ENCODE measurements at places on chromosomes 3 and 15.

DNA sequence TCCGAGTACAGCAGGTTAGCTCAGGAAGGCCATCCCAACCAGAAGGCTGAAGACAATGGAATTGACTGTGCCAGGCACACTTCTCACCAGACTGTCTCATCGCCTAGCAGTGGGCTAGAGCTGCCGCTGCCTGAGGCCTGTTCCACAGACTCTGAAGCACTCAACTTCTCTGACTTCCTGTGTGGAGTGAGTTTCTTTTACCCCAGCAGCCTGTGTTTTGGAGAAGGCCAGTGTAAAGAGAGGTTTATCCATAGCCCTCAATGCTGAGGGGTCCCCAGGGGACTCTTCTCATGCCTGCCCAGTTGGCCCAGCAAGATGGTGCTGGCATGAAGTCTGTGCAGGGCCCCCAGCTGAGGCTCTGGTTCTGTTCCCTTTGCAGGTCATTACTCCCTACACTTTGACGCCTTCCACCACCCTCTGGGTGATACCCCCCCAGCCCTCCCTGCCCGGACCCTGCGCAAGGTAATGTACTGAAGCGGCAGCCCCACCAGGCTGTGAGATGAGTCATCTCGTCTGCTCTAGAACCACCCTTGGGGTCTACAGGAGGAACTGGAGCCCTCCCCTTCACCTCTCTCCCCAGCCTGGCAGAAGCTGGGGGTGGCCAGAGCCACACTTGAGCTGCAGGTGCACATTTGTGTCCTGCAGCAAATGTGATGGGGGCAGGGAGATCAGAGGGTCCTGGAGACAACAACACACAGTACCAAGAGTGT lies 5.2 kb upstream of the MANF start:
- no peak for DNase-seq

DNA sequence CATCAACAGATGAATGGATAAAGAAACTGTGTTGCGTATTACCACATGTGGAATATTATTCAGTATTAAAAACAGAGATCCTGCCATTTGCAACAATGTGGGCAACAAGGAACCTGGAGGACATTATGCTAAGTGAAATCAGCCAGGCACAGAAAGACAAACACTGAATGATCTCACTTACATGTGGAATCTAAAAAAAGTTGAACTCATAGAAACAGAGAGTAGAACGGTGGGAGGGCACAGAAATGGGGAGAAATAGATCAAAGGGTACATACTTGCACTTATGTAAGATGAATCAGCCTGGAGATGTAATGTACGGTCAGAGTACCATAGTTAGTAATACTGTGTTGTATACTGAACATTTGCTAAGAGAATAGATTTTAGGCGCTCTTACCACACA lies 29.8 kb upstream of the MUC13 start:
- DNase-seq = no peak

DNA sequence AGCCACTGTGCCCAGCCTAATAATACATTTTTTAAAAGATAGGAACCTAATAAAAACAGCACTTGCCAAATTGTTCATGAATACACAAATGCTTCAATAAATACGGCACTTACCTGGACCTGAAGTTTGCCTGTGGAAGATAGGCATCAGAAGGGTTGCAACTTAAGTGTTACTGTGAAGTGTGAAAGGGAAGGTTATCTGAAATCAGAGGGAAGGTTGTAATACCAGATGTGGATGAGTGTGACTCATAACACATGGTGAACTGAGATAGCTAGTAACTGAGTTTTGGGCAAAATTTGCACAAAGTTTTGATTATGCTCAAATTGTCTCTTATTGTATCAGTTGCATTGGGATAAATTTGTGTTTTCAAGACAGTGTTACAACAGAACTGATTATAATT lies 68.0 kb downstream of the ATP11B start:
- DNase-seq = no peak

DNA sequence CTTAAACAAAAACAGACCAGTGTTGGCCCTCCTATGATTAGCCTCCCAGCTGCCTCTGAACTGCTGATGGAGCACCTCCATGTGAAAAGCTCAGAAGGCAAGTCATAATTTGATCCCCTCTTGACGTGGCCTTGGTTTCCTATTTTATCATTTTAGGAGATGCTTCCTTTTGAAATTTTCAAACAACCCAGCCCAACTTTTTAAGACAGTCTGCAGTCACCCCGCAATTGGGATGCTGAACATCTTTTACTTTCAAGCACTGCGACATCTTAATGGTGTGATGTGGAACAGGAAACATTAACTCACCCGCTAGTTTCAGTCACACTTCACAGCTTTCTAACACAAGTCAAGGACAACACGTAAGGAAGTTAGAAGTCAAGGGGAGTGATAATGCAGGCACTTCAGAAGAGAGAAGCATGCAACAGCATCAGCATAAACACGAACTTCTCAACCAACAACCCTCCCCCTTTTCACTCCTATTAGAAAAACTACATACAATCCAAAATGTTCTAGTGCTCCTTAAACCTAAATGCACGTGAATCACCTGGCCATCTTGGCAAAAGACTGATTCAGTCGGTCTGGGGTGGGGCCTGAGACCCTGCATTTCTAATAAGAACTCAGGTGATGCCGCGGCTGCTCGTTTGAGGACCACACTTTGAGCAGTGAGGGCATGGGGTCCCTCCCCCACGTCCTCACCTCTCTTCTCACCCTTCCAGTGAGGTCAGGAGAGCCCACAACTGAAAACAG lies 161.5 kb downstream of the FOXP1 start:
- no peak for DNase-seq

DNA sequence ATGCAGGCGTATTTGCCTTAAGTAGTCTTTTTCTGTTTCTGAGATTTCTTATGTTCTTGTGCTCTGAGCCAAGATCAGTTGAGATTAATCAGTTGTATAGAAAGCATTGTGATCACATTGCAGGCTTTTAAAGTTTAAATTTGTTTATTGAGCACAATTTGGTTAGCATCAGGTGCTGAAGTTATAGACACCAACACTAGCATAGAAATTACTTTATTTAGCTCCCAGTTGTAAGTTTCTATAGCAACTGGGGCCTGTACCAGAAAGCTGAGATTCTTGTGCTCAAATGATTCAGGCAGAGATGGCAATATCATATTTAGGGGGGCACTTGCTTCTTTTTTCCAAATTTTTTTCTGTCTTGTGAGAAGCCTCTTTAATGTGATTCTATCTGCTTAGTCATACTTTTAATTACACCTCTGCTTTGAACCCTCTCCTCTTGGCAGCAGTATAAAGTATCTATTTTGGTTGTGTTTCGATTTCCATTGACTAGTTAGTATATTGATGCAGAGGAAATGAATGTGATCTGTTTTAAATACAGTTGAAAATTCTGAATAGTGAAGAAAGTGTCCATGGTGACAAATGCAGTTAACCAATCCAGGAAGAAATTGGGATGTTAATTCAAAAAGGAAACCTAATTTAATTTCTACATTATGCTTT lies 241.7 kb upstream of the GBE1 start:
- DNase-seq = no peak

GRCh38 chr15:72285402-72285801 lies 13.0 kb upstream of the PARP6 start:
- no peak for DNase-seq

- no peak for DNase-seq
Measured at GRCh38 chr15:52258461-52258860, 37.1 kb downstream of the MYO5C start.

- no peak for DNase-seq
Measured at GRCh38 chr3:4491855-4492207, 1.3 kb upstream of the ITPR1 start.

- DNase-seq = no peak
Measured at GRCh38 chr3:188303286-188303799, 149.4 kb downstream of the LPP start.

- DNase-seq = no peak
Measured at GRCh38 chr3:46979958-46980497, 562 bp downstream of the NBEAL2 start.

DNA sequence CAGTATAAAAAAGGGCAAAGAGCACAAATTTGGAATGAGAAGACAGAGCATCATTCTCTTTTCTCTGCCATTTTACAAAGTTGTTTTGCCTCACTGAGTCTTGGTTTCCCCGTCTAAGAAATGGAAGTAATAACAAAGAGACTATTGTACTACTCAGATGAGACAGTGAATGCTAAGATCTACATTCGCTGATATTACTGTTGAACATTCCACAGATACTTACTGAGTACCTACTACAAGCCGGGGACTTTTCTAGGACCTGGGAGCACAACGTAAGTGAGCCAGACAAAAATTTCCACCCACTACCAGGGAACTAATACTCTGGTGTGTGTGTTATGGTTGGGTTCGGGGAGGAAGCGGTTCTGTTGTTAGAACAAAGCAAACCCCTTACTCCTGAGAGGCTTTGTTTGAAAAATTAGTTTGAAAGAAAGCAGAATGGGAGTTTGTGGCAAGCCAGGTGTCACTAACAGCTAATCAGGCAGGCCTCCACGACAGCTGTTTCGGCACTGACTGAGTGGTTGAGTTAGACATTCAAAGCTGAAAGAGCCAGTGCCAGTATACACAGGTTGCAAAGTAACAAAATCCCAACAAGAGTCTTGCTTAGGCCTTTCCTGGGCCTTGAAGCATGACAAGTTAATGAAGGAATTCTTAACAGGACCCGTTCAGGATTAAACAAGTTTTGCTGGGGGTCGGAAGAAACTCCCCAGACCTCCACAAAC lies 458.3 kb downstream of the EDEM1 start:
- DNase-seq = no peak
